ENCODE measurements at places on chromosomes 6 and 20.

DNA sequence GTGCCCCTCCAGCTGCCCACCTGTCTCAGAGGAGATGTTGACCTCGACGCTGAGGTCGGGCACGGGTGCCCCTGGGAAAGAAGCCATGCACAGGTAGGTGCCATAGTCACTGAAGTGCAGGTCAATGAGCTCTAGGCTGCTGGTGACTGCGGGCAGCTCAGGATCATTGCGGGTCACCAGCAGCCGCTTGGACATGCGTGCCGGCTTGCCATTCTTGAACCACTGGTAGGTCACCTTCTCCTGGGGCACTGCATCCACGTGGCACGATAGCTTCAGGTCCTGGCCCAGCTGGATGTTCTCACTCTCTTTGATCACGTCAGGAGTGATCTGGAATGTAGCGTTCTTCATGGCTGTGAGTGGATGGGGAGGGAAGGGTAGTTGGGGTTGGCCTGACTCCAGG is 45.7 kb downstream of the MDGA1 start:
- no peak for DNase-seq

GRCh38 chr6:28377879-28378278 is 21.7 kb downstream of the ZSCAN12 start:
- DNase-seq, result no peak

DNA sequence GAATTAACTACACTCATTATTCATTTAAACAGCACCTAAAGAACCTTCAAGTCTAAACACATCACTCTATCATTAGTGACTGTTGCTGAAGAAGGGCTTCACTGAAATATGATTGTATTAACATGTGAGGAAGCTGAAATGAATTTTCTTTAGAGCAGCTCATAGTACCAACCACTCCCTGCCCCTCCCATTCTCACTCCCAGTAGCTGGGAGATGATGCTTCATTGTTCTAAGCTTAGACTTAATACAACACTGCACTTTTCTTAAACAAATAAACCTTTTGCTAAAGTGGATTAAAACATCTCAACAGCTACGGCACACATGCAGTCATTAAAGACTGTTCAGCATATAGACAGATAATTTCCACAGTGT is 63.1 kb downstream of the ATXN1 start:
- DNase-seq, result no peak

GRCh38 chr20:61288331-61288784 is 36.3 kb downstream of the CDH4 start:
- DNase-seq, result no peak

- no peak for DNase-seq
These were observed 85.3 kb upstream of the SCP2D1 start for GRCh38 chr20:18728165-18728869.

DNA sequence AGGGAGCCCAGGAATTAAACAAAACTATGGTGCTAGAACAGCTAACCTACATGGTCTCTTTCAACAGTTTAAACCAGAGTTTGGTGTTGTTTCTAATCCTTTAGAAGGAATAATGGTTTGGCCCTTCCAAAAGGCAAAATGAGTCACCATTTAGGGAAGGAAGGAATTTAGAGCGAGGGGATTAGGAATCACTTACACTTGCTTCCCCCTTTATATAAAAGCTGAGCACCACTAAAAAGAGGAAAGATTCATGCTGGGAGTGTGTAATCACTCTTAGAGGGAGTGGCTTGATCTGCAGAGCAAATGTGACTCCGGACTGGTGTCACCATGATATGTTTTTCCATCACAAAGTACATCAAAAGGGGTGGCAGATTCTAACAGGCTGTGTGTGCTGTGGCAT is 63.6 kb downstream of the F13A1 start:
- DNase-seq, result no peak

Data from stimulated activated CD4-positive, alpha-beta T cell treated with anti-CD3 and anti-CD28 coated beads, Interleukin-4, amount 100 ng/mL, for 4 hours (primary cell).